H54 (cell line): ENCODE measurements at places on chromosomes 2 and 18.

DNA sequence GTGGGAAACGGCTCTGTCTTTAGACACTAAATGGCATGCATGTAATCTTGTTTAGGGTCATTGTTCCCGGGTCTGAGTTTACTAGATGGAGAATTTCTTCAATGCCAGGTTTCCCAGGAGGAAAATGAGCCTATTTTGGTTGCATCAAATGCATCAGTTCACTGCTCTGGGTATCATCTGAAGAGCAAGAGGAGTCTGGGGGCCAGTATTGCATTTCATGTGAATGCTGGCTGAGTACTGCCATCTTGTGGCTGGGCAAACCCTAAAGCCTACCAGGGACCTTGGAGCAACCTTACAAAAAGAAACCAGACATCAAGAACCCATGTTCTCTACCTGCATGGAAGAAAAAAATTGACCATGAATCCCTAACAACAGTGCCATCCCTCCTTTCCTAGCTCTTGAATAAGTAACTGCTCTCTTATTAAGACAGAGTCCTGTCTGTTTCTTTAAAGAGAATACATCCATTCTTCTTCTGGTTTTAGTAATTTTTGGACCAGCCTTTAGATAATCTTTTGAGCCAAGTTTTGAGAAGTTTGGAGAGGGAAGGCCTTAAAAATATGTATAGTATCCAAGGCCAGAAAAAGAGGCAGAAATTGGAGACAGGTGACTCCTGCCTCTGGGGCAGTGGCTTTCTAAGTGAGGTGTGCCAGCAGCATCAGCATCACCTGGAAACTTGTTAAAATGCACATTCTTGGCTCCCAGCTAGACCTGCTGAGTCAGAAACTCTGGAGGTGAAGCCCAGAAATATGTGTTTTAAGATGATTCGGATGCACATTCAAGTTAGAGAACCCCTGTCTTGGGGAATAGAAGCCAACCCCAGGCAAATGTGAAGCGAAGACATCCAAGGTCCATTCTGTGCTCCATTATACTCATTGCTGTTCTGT, 261.0 kb upstream of the CXCR4 start:
- DNase-seq = peak; percentile 9

DNA sequence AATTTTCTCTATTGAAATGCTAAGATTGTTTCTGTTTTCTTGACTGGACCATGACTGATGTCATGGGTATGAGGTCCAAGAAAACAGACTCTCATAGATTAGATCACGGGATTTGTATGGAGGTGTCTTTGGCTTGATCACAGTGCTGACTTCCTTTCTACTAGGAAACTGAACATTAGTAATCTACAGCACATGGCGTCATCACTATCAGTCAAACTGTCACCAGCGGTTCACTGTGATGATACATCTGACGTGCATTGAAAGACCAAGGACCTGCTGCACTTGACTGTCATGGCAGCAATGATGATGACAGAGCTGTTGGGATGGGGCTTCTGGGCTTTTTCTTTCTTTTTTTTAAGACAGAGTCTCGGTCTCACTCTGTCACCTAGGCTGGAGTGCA, 28.2 kb upstream of the IMPA2 start:
- DNase-seq = no peak

DNA sequence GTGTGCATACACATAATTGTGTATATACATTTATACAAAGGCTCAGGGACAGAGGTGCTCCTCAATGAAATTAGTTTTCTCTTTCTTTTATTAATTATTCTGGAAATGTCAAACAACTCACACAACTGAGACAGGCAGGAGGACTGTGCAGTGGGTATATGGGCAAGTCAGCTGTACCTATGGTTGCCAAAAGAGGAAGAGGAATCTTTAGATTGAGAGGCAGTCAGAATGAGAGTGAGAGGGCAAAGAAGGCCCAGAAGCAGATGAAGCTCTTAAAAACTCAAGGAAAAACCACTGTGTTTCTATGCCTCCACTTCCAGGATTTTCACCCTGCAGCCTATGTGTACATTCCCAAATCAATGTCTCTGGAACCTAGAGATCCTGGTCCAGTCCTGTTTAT, 79.1 kb downstream of the CACNB4 start:
- no peak for DNase-seq

GRCh38 chr2:127611076-127611925, 34.7 kb upstream of the GPR17 start:
- DNase-seq = no peak

GRCh38 chr2:45652090-45653031, 886 bp downstream of the PRKCE start:
- no peak for DNase-seq
